ENCODE measurements at places on chromosomes 3 and 15.

GRCh38 chr3:49025005-49025792, 3.3 kb downstream of the NDUFAF3 start:
- DNase-seq = no peak

DNA sequence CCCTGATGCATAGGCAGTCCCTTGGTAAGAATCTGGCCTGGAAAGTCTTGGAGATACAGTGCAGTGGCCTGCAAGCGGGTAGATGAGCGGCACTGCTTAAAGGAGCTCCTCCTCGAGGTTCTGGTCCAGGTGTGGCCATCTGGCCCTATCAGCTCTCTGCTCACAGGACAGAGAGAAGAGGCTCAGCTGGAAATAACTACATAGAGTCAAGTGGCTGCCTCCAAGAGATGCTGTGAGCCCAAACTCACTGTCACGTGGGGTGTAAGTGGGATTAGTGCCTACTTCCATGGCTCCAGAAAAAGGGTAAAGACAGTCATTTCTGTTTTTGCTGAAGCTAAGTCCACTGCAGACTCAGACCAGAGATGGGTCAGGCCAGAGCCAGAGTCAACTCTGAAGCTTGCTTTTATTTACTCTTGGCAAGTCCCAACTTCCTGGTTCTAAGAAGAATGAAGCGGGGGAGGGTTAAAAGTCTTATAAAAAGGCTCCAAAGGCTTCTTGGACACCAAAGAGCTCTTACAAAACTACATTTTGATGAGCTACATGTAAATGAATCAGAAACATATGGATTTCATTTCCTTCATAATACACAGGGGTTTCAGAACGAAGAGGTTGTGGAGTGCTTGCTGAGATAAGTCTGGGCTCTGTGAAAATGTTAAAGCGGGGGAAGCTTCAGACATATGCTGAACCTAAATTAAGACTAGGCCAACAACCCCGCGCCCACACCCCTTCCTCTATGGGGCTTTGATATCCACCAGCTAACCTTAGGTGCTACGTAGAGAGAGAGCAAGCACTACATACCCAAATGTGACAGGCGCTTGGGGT, 77.1 kb downstream of the PDZRN3 start:
- no peak for DNase-seq

DNA sequence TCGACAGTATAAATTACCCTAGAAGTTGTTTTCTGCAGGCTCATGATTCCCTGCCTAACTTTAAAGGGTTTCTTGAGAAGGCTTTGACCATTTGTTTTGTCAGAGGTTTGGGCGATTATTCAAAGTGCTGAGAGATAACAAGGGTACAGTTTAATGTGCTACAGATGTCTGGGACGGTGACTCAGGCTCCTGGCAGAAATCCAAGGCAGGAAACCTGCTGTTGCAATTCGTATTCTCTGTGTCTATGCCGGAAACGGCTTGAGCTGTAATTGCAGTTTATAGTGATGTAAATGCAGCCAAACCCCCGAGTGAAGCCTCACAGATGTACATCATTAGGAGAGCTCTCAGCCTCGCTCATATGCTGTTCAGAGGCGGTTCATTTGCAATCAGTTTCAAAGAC, 65.6 kb downstream of the SYNPR start:
- peak; percentile 88 for DNase-seq

DNA sequence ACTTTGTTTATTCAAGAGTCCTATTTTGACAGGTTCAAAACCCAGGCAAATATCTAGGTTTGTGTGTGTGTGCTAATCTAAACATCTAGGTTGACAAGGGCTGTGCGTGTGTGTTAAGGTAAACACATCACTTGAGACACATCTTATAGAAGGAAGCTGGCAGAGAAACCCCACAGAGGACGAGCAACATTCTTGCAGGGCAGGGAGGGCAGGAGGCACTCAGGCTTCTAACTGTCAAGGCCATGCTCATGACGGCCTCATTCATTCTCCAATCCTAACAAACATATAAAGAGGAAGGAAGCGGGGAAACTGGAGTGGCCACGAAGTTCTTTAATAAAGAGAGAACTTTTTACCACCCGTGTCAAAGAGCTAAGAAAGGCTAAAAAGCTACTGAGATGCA, 43.4 kb downstream of the SLCO2A1 start:
- no peak for DNase-seq

- DNase-seq = peak; percentile 63
These were observed 753.4 kb downstream of the FHIT start for GRCh38 chr3:60497902-60498301.

DNA sequence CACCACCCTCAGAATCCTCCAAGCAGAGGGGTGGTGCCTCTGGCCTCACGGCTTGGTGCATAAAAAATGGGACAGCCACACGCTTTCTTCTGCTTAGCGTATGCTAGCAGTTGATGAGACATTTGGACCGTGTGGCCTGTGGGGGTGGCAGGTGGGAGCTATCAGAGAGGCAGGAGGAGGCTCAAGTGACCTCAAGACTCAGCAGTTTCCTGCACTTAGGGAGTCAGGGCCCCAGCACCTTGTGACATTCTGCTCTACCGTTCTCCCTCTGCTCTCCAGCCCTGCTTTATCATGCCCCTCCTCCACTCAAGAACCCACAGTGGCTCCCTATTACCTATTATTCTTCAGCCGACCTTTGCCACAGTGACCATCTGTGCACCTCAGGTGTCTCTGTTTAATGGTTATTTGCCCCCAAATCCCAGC, 41.0 kb upstream of the CGNL1 start:
- no peak for DNase-seq

DNA sequence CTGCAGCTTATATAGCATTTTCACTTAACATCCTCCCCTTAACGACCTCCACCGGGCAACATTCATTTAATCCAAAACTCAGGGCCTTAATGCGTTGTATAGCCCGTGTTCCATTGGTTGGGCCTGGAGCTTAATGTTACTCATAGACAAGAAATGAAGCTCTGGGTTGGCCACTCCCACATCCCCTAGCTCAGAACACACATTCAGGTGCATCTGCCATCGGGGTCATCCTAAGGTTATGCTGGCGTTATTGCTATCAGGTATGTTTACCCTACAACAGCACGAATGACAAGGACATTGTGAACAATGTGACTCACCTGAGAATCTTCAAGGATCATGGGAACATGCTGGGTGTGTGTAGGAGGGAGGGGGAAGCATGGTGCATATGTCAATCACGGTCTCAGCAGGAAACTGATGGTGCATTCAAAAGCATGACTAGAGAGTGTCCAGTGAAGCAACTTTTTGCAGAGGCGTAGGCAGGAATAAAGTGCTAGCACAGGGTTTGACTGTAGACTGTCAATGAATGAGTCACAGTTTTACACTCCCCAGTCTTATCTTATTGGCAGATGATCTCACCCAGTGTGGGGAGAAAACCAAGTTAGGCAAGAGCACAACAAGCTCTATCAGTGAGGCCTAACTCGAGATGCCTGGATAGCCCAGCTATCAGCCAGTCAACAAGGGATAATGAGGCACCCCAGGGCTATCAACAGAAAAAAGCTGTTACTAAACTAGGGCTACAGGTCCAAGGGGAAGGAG, 402.1 kb upstream of the MCTP2 start:
- no peak for DNase-seq
